Keratinocyte (primary cell): ENCODE measurements at places on chromosomes 11 and 22. TPM values are rescaled to one million over a fixed set of nuclear protein-coding genes. Genes with fewer than 3 reads are reported as not detected.

Gene SDHD
- 101 to 126 TPM (median 121 TPM) in 3 replicates for polyA plus RNA-seq

Gene YAP1
- 89.8 to 125 TPM (median 105 TPM) in 3 replicates for polyA plus RNA-seq

Gene PANX3
- not detected in 3 replicates for polyA plus RNA-seq

Gene B3GAT1
- 0.04 to 0.11 TPM (median 0.04 TPM) in 3 replicates for polyA plus RNA-seq

Gene C22orf31
- not detected in 3 replicates for polyA plus RNA-seq

Gene PLAAT2
- polyA plus RNA-seq, result 0.29 to 1.4 TPM (median 0.46 TPM) in 3 replicates

Gene RBMXL2
- not detected in 3 replicates for polyA plus RNA-seq

Gene FAM111B
- polyA plus RNA-seq, result 0.54 to 5.3 TPM (median 4.9 TPM) in 3 replicates

Gene TENM4
- 3.5 to 11.3 TPM (median 5.4 TPM) in 3 replicates for polyA plus RNA-seq

Gene IL17REL
- not detected in 3 replicates for polyA plus RNA-seq

Gene SVIP
- 0.64 to 3.3 TPM (median 0.76 TPM) in 3 replicates for polyA plus RNA-seq

Gene OR8K1
- not detected in 3 replicates for polyA plus RNA-seq
